ENCODE measurements at places on chromosomes 3 and 15. TPM values are rescaled to one million over a fixed set of nuclear protein-coding genes. Genes with fewer than 3 reads are reported as not detected.

The ABI3BP gene
- 189 TPM for total RNA-seq

The ST3GAL6 gene
- total RNA-seq, result 5.8 TPM

- no peak for DNase-seq
Measured at GRCh38 chr15:99744142-99744541, 10.9 kb upstream of the LYSMD4 start.

- no peak for DNase-seq
Measured at GRCh38 chr3:135981701-135982403, 16.3 kb downstream of the PPP2R3A start.

DNA sequence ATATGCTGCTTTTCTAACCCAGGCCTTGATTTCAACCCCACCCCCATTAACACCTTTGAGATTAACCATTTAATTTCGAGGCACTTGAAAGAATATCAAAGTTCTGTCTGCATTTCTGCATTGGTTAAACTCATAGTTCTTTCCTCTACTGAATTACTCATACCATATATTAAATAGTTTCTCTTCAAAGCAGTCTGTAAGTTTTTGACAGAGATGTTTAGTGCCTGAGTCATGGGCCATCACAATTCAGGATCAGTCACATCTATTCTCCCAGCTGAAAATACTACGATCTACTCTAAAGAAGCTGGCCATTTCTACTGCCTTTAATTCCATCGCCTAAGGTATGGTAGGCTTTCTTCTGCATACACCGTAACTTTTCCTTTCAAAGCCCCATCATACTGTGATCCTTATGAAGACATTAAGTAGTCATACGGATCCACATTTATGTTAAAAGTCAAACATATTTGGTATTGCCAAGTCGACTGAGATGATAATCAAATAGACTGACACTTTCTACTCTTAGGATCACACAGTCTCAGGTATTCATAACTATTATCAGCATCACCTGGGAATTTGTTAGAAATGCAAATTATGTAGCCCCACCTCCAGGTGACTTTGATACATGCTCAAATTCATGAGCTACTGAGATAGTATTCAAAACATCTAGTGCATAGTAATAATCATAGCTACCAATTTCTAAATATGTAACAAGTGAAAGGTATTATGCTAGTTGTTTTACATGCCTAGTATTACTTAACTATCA is 489.4 kb upstream of the IL12A start:
- no peak for DNase-seq

GRCh38 chr3:99846477-99847160 is 29.0 kb downstream of the CMSS1 start:
- DNase-seq, result peak; percentile 86

GRCh38 chr15:67593562-67593961 is 51.1 kb downstream of the MAP2K5 start:
- DNase-seq, result no peak

DNA sequence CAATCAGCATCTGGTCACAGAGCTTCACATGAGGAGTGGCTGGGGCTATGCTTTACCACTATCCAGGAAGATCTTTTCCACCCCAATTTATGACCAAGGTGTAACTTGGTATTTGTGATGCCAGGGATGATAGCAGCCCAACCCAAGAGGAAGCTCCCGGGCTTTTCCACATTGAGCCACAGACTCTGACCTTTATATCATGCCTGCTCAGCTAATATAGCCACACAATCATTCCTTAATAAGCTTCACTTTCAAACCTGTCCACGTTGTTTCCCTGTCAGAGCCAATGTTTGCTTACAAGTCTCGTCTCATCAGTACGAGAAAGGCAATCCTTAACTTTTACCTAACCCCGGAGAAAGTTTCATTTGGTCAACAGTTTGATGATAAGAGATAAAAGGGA is 330.9 kb downstream of the SHQ1 start:
- no peak for DNase-seq

DNA sequence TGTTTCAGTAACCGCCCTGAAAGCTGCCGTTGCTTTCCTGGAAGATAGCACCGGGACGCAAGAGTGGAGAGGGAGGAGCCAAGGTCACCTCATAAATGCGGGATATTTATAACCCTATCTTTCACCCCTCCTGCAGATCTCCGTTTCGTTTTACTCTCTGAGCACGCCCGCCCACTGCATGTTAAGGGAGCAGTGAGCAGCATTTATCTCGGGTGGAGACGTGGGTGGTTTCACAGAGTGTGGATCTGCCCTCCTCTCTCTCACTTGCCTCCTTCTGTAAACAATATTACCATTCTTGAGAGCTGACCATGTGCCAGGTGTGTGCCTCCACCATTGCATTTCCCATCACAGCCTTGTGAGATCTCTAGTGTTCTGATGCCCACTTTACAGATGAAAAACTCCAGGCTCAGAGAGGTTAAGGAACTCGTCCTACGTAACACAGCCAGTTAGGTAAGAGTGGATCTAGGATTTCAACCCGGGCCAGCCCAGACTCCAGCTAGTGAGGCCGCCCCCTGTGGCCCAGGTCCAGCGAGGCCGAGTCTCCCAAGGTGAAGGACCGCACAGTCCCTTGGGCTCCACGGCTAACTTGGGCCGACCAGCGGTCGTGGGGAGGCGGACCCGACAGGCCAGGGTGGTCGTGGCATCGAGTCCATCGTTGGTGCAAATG is 16.9 kb upstream of the SEMA4B start:
- DNase-seq, result peak; percentile 56

The ARPC4 gene
- total RNA-seq, result 88.8 TPM

The CXCR6 gene
- total RNA-seq, result 0.04 TPM

DNA sequence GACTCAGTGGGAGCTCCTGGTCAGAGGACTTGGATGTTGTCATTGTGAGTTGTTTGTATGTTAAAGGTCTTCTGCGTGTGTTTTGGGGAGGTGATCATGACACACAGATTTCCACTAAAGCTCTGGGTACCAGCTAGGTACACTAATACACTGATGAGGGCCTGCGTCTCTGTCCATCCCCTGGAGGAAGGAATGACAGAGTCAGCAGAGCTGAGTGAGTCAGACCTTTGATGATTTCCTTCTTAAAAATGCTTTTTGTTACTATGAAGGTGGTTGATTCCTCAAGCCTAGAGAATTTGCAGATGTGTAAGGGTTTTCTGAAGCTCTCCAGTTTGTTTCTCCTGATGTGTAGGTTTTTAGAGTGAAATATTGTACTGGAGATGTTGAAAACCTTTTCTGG is 424.1 kb upstream of the TPM1 start:
- DNase-seq, result no peak

- DNase-seq, result no peak
Measured at GRCh38 chr15:58611731-58612676, 137.5 kb downstream of the ADAM10 start.

The TOMM70 gene
- 54.3 TPM for total RNA-seq

GRCh38 chr3:42195879-42196330 is 70.1 kb downstream of the CCK start:
- DNase-seq, result no peak

The CDCP1 gene
- total RNA-seq, result 0.04 TPM

GRCh38 chr3:13022348-13023234 is 50.6 kb downstream of the IQSEC1 start:
- peak; percentile 95 for DNase-seq

The CAPN3 gene
- 207 TPM for total RNA-seq

- DNase-seq, result peak; percentile 47
Measured at GRCh38 chr15:67922971-67923945, 83.4 kb upstream of the RNU6-1 start.

The DYNC1LI1 gene
- 26.6 TPM for total RNA-seq

GRCh38 chr3:153169793-153170383 is 7.9 kb downstream of the RAP2B start:
- DNase-seq, result no peak

GRCh38 chr3:187639927-187640568 is 30.1 kb downstream of the SST start:
- no peak for DNase-seq

DNA sequence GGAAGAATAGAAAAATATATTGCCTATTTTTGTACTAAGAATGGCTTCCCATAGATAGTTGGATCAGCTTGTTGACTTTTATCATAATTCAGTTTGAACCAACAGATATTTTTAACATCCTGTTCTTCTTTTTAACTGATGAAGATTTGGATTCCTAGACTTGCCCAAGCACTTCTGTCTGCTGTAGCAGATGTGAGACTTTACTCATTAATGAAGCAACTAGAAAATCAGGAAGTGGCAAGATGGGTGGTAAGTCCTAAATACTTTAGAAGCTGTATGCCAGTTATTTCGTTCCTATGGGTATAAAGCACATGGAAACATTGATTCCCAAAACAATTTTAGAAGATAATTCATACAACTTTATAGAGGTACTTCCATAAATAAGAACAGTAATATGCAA is 8.4 kb downstream of the PIGB start:
- DNase-seq, result no peak

DNA sequence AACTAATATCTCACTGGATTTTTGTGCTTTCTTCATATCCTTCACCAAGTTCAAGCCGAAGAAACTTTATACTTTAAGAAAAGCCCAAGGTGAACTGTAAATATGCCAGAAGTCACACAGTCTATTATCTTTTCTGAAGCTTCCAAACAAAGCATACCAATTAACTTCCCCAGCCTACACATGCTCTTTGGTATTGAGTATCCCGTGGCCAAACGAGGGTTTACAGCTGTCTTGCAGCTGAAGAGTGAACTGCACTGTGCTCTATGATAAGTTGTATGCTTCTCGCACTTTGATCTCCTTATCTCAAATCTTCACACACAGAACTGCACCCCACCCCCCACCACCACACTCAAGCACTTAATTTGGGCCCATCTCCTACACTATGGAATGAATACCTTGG is 215.6 kb upstream of the VEPH1 start:
- no peak for DNase-seq

GRCh38 chr3:62527474-62527873 is 154.1 kb upstream of the FEZF2 start:
- no peak for DNase-seq

The C3orf80 gene
- total RNA-seq, result 0.13 TPM

DNA sequence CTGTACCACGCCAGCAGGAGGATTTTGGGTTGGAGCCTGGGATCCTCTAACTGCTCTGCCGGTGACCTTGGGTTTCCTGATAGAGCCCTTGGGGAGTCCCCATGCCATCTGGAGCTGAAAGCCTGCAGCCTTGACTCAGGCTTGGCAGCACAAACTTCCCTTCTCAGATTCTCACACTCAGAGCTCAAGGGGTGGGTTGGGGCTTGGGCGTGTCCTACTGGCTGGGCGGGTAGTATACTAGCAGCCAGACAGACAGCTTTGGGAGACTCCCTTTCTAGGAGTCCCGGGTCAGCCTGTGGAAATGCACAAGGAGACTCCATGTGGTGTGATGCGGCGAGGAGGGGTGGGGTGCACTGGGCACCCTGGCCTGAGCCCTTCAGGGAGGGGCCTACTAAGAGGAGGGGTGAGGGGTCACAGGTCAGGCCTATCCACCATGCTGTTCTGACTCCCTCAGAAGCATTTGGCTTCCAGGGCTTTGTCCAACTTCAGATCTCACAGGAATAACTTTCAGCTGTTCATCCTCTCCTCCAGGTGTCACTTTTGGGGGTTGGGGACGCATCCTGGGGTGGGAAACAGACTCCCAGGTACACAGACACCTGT is 21.6 kb upstream of the PLXNA1 start:
- DNase-seq, result peak; percentile 85

DNA sequence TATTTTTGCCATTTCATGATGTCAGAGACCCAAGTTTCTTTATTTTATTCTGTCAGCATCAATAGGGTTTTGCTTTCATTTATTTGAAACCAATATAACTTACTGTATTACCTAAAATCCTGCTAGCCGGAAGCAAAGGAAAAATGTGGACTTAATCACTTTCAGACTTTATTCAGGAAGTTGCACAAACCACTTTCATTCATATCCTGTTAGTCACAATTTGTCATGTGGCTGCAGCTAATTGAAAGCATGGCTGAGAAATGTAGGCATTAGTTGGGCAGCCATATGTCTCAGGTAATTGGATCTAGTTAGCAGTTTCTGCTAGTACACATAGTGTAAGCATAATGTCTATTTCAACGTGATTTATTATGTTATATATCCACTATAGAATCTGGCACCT is 462.3 kb upstream of the SGO1 start:
- no peak for DNase-seq

The ITGA11 gene
- total RNA-seq, result 10.2 TPM

GRCh38 chr3:115523458-115523857 is 99.9 kb upstream of the GAP43 start:
- peak; percentile 80 for DNase-seq

- no peak for DNase-seq
Measured at GRCh38 chr3:106431721-106432120, 562.9 kb upstream of the CBLB start.

The CPNE4 gene
- total RNA-seq, result 0.09 TPM

GRCh38 chr3:11581237-11582190 is 62.2 kb downstream of the VGLL4 start:
- peak; percentile 76 for DNase-seq

The CLASP2 gene
- 68.7 TPM for total RNA-seq

DNA sequence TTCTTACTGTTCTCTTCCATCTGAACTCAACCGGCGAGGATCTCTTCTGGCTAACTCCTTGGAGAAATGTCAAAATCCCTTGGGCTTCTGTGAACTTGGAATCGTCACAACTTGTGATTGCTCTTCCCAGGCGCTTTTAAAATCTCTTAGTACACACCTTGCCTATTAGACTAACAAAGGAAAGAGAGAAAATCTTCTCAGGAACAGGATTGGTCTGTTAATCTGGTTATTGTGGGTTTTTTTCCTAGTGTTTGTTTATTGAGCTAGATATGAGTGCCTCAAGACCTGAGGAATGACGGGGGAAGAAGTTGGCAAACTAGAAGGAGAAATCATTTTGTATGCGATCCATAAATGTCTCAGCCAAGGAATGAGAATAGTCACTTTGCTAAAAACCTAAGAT is at the start of gene ATP13A5:
TSS of gene ATP13A5 (minus strand) at position 48 of the 400 bp plus-strand sequence. CDS start at position 20, 28 bp downstream.
- DNase-seq, result no peak

The DUOXA1 gene
- 0.18 TPM for total RNA-seq

GRCh38 chr3:173748105-173748504 is 350.6 kb downstream of the NLGN1 start:
- DNase-seq, result no peak

DNA sequence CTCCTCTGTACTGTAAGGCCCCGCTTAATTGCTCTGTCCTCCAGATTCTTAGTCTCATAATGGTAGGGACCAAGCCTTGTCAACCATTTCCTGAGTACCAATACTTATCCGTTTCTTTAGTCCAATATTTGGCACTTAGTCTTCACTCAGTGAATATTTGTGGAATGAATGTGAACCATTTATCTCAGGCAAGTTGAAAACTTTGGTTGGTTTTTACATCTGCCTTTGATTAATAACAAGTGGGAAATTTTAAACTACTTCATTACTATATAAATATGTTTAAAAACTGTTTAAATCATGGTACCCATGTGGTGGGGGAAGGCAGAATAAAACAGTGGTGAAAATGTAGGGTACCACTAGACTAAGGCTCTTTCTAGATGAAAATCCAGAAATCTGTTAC is 15.2 kb downstream of the CA12 start:
- DNase-seq, result no peak

The GALK2 gene
- total RNA-seq, result 26.5 TPM

Data from muscle of leg (tissue), 16 donors.